Activated CD4-positive, alpha-beta T cell treated with anti-CD3 and anti-CD28 coated beads, Interleukin-2, amount 10 ng/mL, durations not matched to agents 7 days and 5 days (primary cell): ENCODE measurements at places on chromosomes 7 and 10. TPM values are rescaled to one million over a fixed set of nuclear protein-coding genes. Genes with fewer than 3 reads are reported as not detected.

The ASL gene
- 16.5 TPM for total RNA-seq

The LRRD1 gene
- not detected for total RNA-seq

The AUTS2 gene
- total RNA-seq: 18.9 TPM

The GPR26 gene
- not detected for total RNA-seq

The ELFN1 gene
- total RNA-seq: 0.07 TPM

The LRRC17 gene
- total RNA-seq: 0.58 TPM

The GBX1 gene
- not detected for total RNA-seq

The MACC1 gene
- total RNA-seq: 0.22 TPM

The NMT2 gene
- 50.9 TPM for total RNA-seq

- no peak overlapping the region for H3K4me3 ChIP-seq
- no peak overlapping the region for H3K27ac ChIP-seq
- no peaks in the 10 kb centered on the region for H3K27me3 ChIP-seq
- DNase-seq: no peak
- no peaks in the 10 kb centered on the region for H3K36me3 ChIP-seq
Measured at GRCh38 chr10:19411119-19411518, 362.5 kb downstream of the MALRD1 start.

DNA sequence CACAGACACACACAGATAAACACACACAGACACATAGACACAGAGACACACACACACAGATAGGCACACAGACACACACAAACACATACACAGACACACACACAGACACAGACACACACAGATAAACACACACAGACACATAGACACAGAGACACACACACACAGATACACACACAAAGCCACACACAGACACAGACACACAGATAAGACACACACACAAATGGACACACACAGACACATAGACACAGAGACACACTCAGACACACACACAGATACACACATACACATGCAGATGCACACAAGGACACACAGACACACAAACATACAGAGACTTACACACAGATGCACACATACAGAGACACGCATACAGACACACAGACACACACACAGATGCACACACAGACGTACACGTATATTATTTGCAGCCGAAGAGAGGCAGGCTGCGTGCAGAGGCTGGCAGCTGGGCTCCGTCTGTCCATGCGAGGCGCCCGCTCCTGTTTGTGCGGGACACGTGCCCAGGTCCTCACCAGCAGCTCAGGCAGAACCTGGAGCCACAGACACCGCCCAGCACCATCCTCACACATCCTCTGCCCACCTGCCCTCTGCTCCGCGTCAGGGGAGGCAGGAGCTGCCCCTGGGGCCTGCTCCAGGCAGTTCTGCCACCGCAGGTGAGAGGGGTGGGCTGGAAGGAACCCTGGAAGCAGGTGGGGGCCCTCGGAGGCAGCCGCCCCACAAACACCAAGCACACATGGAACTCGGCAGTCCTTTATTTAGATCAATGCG lies 1.2 kb downstream of the CALML5 start:
- peaks cover 9% of the 10 kb centered on the region for H3K27me3 ChIP-seq
- DNase-seq: no peak
- no peaks in the 10 kb centered on the region for H3K4me1 ChIP-seq
- no peak overlapping the region for H3K27ac ChIP-seq
- H3K36me3 ChIP-seq: no peaks in the 10 kb centered on the region

DNA sequence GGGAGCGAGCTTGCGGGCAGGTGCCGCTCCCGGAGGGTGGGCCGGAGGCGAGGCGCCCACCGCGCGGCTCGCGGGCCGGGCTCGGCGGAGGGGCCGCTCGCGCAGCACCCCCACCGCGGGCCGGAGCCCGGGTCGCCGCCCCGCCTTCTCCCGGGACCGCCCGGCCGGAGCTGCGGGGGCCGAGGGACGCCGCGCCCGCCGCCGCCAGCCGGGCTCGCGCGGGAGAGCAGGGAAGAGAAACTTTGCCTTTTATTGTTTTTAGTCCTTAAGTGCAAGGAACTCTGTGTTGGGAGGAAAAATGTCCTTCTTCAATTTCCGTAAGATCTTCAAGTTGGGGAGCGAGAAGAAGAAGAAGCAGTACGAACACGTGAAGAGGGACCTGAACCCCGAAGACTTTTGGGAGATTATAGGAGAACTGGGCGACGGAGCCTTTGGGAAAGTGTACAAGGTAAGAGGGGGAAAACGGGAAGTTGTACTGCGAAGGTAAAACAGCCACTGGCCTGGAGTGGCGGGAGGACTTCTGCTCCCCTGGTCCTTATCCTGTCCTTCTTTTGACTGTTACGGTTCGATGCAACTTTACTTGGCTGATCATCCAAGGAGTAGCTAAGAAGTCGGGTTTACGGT lies 620 bp downstream of the SLK start:
- peak overlapping the region; percentile 88 for H3K27ac ChIP-seq
- H3K27me3 ChIP-seq: no peaks in the 10 kb centered on the region
- peaks cover 6% of the 10 kb centered on the region for H3K36me3 ChIP-seq
- peak; percentile 22 for DNase-seq
- peak overlapping the region; percentile 95 for H3K4me3 ChIP-seq

DNA sequence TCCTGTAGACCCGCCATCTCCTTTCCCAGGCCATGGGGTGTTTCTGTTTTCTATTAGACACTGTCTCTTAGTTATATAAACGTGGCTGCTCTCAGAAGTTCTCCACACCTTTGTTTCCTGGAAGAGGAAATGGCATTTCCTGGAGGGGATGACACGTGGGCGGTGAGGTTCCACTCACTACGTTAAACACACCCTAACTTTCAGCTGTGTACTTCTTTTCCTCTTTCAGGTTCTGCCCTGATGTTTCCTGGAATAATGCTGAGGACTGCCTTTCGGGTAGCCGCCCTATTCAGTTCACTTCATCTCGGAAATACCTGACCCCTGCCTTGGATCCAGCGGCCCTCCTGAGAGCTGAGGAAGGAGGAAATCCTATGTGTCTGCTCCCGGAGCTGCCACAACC lies 3.4 kb upstream of the PRKCQ start:
- H3K27me3 ChIP-seq: no peaks in the 10 kb centered on the region
- DNase-seq: peak; percentile 78
- H3K27ac ChIP-seq: peak overlapping the region; percentile 97
- peaks cover 83% of the 10 kb centered on the region for H3K36me3 ChIP-seq
- H3K4me1 ChIP-seq: peaks cover 64% of the 10 kb centered on the region
- peak overlapping the region; percentile 92 for H3K4me3 ChIP-seq

- H3K27ac ChIP-seq: no peak overlapping the region
- no peaks in the 10 kb centered on the region for H3K36me3 ChIP-seq
- H3K27me3 ChIP-seq: peaks cover 2% of the 10 kb centered on the region
Measured at GRCh38 chr10:133126431-133127290, 33.4 kb upstream of the KNDC1 start.

GRCh38 chr7:29224726-29225125 lies 30.2 kb downstream of the CHN2 start:
- peaks cover 10% of the 10 kb centered on the region for H3K27me3 ChIP-seq
- no peak overlapping the region for H3K27ac ChIP-seq
- DNase-seq: no peak
- H3K36me3 ChIP-seq: no peaks in the 10 kb centered on the region
- H3K4me1 ChIP-seq: no peaks in the 10 kb centered on the region

DNA sequence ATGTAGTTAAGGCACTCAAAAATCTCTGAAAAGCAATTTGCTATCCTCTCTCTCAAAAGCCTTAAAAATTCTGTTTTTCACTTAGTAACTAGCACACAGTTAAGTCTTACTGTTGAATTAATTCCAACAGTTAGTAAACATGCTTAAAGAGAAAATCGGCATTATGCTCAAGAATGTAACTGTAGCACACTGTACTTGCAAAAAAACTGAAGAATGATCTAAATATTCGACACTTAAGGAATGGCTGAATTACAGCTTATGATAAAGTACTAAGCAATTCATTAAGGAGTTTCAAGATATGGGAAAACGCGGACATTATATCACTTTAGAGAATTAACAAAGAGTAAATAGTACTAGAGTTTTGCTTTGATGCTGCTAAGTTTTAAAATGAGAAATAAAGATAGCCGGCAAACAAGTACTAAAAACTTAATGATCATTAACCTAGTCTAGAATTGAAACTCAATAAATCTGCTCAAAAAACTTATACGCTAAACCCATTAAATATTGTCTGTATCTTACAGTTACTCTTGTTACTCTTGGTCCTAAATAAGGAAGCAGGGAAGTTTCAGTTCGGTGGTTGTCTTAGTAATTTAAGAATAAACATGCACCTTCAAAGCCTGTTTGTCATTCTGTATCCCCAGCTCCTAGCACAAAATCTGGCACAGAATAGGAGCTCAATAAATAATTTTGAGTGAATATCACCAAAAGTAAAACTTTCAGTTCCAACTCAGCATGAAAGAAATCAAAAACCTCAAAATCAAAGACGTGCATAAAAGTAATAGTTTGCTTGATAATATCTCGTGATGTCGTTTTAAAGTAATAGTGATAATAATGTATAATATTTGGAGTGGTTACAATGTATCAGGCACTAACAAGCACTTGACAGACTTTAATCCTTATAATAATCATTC lies 1.2 kb downstream of the TRDMT1 start:
- H3K27me3 ChIP-seq: no peaks in the 10 kb centered on the region
- peaks cover 52% of the 10 kb centered on the region for H3K4me1 ChIP-seq
- H3K36me3 ChIP-seq: peaks cover 5% of the 10 kb centered on the region

- H3K36me3 ChIP-seq: no peaks in the 10 kb centered on the region
- no peak overlapping the region for H3K4me3 ChIP-seq
- H3K27ac ChIP-seq: no peak overlapping the region
Measured at GRCh38 chr7:132750530-132751217, 174.4 kb upstream of the PLXNA4 start.

DNA sequence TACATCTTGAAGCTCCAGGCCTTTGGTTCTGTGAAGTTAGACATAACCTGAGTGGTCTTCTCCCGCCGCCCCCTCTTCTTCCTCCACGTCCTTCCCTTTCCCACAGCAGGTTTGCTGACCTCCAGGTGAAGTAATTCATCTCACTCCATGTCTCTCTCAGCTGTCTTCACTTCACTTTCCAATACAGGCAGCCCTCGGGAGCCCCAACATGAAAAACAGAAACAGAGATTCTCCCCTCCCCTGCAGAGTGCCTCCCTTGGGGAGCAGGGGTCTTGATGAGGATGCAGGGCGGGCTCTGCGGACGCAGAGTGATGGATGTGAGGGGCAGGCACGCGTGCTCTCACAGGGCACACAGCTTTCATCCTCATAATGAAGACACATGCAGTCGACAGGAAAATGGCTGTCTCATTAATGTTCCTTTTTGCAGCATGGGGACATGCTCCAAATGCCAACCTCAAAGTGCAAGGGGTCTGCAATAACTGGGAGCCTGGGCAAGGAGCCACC lies 95.6 kb downstream of the GPAM start:
- H3K4me1 ChIP-seq: no peaks in the 10 kb centered on the region
- DNase-seq: no peak
- H3K27ac ChIP-seq: no peak overlapping the region
- H3K36me3 ChIP-seq: no peaks in the 10 kb centered on the region

- no peaks in the 10 kb centered on the region for H3K36me3 ChIP-seq
- H3K4me3 ChIP-seq: no peak overlapping the region
- no peak for DNase-seq
- no peaks in the 10 kb centered on the region for H3K4me1 ChIP-seq
- no peaks in the 10 kb centered on the region for H3K27me3 ChIP-seq
Measured at GRCh38 chr7:101941481-101942383, 124.3 kb downstream of the CUX1 start.

- H3K4me1 ChIP-seq: no peaks in the 10 kb centered on the region
- no peaks in the 10 kb centered on the region for H3K36me3 ChIP-seq
- H3K4me3 ChIP-seq: no peak overlapping the region
Measured at GRCh38 chr10:45106236-45106856, 105.6 kb downstream of the ZNF22 start.

GRCh38 chr10:5361966-5362365 lies 2.8 kb upstream of the UCN3 start:
- no peaks in the 10 kb centered on the region for H3K36me3 ChIP-seq
- H3K4me1 ChIP-seq: no peaks in the 10 kb centered on the region
- H3K27me3 ChIP-seq: peaks cover 30% of the 10 kb centered on the region
- H3K4me3 ChIP-seq: no peak overlapping the region
- no peak overlapping the region for H3K27ac ChIP-seq

GRCh38 chr10:15015451-15015850 lies 28.3 kb upstream of the OLAH start:
- no peaks in the 10 kb centered on the region for H3K36me3 ChIP-seq
- no peak overlapping the region for H3K4me3 ChIP-seq
- DNase-seq: no peak
- H3K4me1 ChIP-seq: no peaks in the 10 kb centered on the region
- no peaks in the 10 kb centered on the region for H3K27me3 ChIP-seq

DNA sequence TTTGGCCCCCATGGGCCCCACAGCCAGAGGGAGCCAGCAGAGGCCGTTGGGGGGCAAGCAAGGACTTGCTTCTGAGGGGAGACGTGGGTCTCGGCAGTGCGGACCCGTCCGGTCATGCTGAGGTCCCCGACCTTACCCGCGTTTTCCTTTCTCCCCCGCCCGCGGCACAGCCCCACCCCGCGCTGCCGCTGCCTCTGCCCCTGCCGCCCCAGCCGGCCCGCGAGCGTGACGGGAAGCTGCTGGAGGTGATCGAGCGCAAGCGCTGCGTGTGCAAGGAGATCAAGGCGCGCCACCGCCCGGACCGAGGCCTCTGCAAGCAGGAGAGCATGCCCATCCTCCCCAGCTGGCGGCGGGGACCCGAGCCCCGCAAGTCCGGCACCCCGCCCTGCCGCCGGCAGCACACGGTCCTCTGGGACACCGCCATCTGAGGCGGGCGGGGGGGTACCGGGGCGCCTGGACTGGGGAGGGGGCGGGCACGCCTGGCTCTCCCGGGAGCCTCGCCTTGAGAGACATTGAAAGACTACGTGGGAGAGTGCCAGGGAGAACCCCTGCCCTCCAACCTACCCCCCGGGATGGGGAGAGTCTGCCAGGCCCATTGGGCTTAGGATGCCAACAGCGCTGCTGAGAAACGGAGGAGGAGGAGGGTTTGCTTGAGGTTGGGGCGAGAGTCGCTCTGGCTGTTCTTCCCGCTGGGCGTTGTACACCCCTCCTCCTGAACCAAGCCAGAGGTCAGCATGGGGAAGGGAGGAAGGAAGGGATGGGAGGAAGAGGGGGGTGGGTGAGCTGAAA lies 9.9 kb downstream of the NYAP1 start:
- peak overlapping the region; percentile 51 for H3K4me3 ChIP-seq
- DNase-seq: peak; percentile 69
- no peaks in the 10 kb centered on the region for H3K36me3 ChIP-seq
- H3K4me1 ChIP-seq: peaks cover 24% of the 10 kb centered on the region

DNA sequence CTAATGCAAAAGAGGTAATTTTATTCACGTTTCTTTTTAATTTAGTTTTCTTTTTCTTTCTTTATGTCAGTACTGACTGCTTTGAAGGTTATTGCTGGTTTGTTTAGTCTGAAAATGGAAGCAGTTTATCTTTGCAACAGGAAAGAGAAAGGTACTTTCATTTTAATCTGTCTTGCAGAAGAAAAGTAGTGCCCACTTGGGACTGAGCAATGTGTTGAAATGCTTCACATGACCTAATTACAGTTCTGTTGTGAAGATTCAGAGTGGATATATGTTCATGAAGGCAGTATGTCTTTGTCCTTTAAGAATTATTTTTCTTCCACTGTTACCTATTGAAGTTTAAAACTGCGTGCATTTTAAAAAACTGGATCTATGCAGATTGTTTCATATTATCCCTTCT lies 80.1 kb downstream of the ANKIB1 start:
- H3K27ac ChIP-seq: peak overlapping the region; percentile 54
- H3K4me3 ChIP-seq: no peak overlapping the region
- H3K36me3 ChIP-seq: peaks cover 13% of the 10 kb centered on the region
